Mucosa of gallbladder (tissue), 1 donor: ENCODE measurements at places on chromosomes 3 and 15. TPM values are rescaled to one million over a fixed set of nuclear protein-coding genes. Genes with fewer than 3 reads are reported as not detected.

Gene ZMYND10
- 2.2 TPM for total RNA-seq

DNA sequence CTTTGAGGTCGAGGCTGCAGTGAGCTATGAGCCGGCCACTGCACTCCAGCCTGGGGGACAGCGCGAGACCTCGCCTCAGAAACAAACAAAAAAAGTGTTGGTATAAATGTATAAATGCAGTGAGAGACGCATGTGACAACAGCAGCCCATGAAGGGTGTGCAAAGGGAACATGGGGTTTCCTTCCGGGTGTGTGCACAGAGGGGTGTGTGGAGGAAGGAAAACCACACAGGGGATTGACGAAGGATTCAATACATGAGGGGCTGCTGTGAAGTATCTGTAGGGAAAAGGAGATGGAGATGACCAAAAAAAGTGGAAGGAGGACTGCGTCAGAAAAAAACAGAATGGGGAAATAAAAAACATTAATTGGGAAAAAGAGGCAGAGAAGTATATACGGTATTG lies 1.1 kb downstream of the MTFMT start:
- no peak for DNase-seq

- DNase-seq = no peak
Measured at GRCh38 chr3:157180262-157180661, 20.3 kb upstream of the CCNL1 start.

- DNase-seq = no peak
Measured at GRCh38 chr3:140710711-140711389, 33.0 kb downstream of the TRIM42 start.
